ENCODE measurements at places on chromosomes 1 and 21. TPM values are rescaled to one million over a fixed set of nuclear protein-coding genes. Genes with fewer than 3 reads are reported as not detected.

ST6GALNAC5 gene
- 3.6 TPM for total RNA-seq

CFAP74 gene
- total RNA-seq: not detected

PHF13 gene
- 10.0 TPM for total RNA-seq

UBASH3A gene
- not detected for total RNA-seq

OR10Z1 gene
- total RNA-seq: not detected

GABRD gene
- total RNA-seq: not detected

PPIE gene
- 42.6 TPM for total RNA-seq

BMP8A gene
- 2.8 TPM for total RNA-seq

GRCh38 chr1:181423301-181423918 is 59.9 kb upstream of the CACNA1E start:
- DNase-seq: peak; percentile 71

DNA sequence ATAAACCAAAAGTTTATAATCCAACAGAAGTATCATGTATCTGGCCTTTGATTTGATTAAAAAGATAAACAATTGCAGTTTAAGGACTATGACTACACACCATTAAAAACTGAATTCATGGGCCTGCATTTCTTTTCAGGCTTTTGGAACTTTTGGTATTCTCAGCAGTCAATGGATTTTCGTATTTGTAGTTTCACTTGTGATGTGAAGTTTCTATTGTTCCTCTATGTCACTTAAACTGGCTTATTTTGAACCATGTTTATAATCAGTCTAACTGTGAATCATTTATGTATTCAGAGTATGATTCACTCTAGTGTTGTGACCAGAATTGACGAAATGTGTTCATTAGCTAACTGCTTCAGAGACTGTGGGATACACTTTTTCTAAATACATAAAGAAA is 132.9 kb downstream of the COQ8A start:
- DNase-seq: no peak

- DNase-seq: no peak
Observed at GRCh38 chr1:168202941-168203654, 22.7 kb upstream of the SFT2D2 start.

GRCh38 chr1:154901591-154901990 is 31.5 kb upstream of the KCNN3 start:
- DNase-seq: no peak

DNA sequence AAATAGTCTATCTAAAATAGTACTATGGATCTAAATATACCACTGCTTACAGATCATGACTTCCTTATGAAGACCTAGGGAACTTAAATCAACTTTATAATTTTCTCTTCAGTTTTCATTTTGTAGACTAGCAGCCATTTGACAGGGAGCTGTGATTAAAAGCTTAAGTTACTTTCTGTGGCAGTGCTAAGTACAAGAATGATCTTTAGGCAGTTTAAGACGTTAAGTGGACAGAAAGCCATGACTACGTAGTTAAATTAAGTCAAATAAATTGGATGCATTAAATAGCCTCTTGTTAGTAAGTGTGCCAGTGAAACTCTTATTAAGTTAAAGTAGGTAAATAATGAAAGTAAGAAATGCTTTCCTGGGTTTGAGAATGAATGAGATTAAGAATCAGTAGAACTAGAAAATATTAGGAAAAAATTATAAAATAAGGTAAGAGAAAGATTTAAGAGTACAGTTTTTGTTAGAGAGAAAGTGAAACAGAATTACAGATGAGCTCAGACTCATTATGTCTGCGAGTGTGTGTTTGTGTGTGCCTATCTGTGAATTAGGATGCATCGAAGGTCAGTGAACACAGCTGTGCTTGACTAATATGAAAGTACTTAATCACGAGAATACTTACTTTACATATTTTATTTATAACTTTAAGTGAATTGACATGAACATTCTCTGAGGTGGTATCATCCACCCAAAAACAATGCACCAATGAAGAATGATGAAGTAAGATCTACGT is 336.9 kb downstream of the KCNT2 start:
- no peak for DNase-seq

GRCh38 chr1:26363549-26364448 is 8.8 kb downstream of the ZNF683 start:
- DNase-seq: peak; percentile 93

- DNase-seq: no peak
Observed at GRCh38 chr1:19203440-19203839, 6.6 kb downstream of the UBR4 start.

GRCh38 chr1:32984455-32985171 is 20.0 kb upstream of the RNF19B start:
- DNase-seq: no peak

GRCh38 chr1:228547464-228547792 is 60.2 kb downstream of the RNF187 start:
- DNase-seq: no peak

GRCh38 chr1:199978408-199978940 is 49.0 kb upstream of the NR5A2 start:
- no peak for DNase-seq

DNA sequence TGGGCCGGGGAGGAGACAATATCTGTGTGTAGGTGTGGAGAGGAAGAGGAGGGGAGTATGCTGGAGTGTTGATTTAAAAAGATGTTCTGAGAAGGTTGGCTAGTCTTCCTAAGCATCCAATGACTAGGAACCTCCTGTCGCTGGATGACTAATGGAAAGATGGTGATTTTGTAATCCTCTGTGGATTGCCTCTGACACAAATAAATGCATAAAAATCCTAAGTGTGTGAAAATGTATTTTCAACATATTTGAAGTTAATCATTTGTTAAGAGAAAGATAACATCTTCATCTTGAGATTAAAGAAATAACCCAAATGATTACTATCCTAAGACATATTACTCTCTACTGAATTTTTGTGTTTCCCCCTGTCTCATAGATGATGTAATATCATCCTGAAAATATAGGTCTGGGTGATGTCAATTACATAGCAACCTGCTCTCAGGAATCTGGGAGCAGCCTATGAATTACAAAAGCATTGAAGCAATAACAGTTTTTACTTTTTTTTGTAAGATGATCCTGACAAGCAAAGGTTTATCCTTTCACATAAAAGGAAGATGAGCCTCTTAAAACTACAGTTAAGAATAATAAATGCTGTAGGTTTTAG is 220.5 kb upstream of the MAP1LC3C start:
- DNase-seq: no peak

DNA sequence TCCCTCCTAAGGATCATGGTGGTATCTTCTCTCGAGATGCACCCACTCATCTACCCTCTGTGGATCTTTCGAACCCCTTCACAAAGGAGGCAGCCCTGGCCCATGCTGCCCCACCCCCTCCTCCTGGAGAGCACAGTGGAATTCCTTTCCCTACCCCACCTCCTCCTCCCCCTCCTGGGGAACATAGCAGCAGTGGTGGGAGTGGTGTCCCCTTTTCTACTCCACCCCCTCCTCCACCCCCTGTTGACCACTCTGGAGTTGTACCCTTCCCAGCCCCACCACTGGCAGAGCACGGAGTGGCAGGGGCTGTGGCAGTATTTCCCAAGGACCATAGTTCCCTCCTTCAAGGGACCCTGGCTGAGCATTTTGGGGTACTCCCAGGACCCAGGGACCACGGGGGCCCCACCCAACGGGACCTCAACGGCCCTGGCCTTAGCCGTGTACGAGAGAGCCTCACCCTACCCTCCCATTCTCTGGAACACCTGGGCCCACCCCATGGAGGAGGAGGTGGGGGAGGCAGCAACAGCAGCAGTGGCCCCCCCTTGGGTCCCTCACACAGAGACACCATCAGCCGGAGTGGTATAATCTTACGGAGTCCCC is 14.5 kb upstream of the TARS2 start:
- no peak for DNase-seq

DNA sequence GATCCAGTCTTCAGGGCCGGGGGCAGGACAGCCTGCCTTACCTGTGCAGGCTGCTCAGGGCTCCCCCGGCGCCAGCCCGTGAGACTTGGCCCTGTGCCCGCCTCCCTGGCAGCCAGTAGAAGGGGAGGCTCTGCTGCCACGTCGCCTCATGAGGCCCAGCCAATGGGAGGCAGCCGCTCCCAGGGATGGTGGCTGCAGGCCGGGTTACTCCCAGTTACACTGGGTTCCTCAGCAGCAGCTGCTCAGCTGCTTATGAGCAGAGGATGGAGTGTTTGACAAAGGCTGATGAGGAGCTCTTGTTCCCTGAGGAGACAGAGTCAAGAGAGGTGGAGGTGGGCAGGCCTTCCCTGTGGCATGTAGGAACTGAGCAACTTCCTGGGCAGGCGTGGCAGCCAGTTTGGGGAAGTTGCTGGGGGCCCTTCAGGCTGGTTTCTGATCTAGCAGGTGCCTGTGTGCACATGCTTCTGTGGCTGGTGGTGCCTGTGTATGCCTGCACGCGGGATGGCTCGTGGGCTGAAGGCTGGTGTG is 5.5 kb downstream of the MFSD2A start:
- DNase-seq: no peak
